HTR-8/SVneo (cell line): ENCODE measurements at places on chromosomes 1 and 21.

- peak; percentile 26 for DNase-seq
Measured at GRCh38 chr1:217911908-217912307, 280.8 kb downstream of the SPATA17 start.

DNA sequence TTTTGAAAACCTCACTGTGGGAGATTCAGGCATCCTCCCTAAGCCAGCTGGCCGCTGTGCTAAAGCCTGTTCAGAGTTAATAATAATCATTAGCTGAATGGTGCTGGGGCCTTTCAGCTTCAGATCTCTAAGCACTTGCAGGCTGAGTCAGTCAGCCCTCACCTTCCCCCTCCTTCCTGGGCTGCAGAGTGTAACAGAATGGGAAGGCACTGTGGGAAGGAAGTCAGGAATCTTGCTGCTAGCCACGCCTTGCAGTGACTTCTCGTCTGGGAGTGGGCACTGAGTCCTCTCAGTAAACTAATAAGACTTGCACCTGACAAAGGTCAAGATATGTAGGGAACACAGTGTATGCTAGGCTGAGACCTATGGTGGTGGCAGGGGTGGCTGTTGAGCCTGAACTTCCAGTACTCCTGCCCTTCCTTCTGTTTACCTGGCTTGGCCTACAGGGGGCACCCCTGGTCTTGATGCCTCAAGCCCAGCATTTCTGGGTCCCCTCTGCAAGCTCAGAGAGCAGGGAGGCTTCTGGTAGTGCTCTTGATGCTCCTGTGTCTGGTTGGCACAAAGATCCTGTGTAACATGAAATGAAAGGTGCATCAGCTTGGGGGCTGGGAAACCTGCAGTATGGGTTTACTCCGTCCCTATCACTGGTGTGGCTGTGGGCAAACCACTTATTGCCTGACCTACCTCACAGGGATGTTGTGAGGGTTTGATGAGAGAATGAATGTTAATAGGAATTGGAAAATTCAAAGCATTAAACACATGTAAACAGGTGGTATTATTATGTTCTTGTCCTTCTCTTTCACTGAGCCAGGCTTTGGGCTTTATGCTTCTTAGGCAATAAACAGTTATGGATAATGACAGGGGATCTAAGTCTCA lies 6.0 kb downstream of the CYB561D1 start:
- DNase-seq, result no peak

GRCh38 chr1:215777370-215777925 lies 210.3 kb downstream of the KCTD3 start:
- DNase-seq, result no peak

DNA sequence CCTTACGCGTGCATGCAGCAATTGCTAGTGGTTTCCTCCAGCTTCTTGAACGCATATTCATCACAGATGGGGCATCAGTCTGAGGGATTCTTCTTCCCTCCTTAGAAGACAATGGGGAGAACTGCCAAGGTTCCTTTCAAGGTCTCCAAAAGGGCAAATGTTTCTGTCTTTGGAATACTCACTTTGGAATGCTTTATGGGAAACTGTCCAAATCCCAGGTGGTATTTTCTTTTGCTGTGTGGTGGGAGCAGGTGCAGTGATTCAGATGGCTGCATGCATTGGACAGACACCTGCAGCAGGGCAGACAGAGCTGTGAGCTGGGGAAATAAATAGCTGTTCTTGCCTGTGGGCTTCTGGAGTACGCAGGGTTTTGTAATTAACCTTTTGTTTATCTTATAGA lies 40.5 kb downstream of the URB2 start:
- no peak for DNase-seq

- no peak for DNase-seq
Measured at GRCh38 chr1:115678141-115678540, 36.4 kb downstream of the VANGL1 start.

- no peak for DNase-seq
Measured at GRCh38 chr1:209767706-209768105, 11.9 kb downstream of the TRAF3IP3 start.

- DNase-seq, result no peak
Measured at GRCh38 chr1:150261367-150261766, 3.8 kb downstream of the CA14 start.

- peak; percentile 37 for DNase-seq
Measured at GRCh38 chr1:205440476-205441317, 15.1 kb downstream of the BLACAT1 start.

GRCh38 chr1:84753516-84754385 lies 63.5 kb upstream of the SSX2IP start:
- peak; percentile 67 for DNase-seq

DNA sequence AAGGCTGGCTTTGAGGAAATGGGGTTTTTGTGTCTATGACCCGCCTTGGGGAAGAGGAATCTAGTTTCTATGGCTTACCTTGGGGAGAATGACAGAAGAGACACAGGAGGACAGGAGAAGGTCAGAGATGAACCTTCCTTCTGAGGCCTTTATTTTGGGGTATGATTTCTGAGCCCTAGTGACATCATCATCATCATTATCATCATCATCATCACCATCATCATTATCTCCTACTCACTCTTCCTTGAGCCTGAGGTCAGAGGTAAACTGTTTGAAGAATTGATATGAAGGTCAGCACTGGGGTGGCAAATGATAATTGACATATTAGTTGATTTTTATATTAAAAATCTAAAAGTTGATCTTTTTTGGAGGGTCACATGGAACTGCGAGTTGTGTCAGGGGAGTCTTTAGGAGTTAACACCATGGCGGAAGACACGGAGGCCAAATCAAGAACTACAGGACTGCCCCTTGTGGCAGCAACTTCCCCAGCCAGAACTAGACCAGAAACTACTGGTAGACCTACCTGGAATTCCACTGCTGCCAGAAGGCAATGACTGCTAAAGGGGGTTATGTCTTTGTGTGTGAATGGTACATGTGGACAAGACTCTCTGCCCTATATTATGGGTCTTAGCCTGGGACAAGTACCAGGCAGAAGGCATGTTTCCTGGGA lies 49.8 kb upstream of the WLS start:
- no peak for DNase-seq

DNA sequence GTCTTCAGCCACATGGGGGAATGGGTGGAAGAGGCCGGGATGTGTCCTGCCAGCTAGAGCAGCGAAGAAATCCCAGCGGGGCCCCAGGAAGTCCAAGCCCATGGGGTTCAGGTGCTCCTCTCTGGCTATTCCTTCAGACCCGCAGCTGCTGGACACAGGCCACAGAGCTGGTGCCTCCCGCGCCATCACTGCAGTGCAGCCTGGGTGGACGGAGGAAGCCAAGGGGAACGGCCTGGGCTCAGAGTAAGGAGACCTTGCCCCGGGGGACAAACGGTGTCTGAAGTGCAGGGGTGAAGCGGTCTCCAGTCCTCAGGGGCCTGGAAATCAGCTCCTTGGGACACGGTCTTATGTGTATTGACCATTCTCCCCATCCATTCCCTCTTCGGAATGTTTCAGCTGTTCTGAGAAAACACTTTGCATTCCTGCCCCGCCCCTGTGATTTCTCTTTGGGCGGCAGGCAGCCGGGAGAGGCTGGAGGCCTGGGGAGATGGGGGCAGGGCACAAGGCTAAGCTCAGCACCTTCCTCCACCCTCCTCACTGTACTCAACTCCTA lies 18.4 kb downstream of the MTHFR start:
- no peak for DNase-seq

DNA sequence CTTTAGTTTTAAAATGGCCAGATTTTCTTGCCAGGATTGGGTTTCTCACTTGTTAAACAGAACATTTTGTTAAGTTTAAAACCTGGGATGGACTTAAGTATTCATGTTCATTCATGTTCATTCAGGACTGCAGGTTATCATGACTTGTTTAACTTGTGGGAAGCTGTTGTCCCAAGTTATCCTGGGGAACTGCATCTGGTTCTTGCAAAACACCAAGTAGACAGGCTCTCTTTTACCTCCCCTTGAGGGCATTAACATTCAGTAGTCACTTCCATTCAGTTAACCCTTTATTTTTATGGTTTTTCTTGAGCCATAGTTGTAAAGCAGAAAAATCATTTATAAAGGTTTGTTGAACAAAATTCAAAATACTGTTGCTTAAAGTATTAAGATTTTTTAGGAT lies 8.1 kb downstream of the SOD1 start:
- DNase-seq, result no peak

GRCh38 chr1:2300851-2301606 lies 72.9 kb downstream of the SKI start:
- DNase-seq, result no peak

GRCh38 chr1:156475568-156476500 lies 24.7 kb downstream of the MEF2D start:
- DNase-seq, result no peak

GRCh38 chr1:10473145-10473765 lies 926 bp upstream of the DFFA start:
- no peak for DNase-seq

GRCh38 chr21:28220680-28221079 lies 772.0 kb downstream of the LTN1 start:
- DNase-seq, result no peak

DNA sequence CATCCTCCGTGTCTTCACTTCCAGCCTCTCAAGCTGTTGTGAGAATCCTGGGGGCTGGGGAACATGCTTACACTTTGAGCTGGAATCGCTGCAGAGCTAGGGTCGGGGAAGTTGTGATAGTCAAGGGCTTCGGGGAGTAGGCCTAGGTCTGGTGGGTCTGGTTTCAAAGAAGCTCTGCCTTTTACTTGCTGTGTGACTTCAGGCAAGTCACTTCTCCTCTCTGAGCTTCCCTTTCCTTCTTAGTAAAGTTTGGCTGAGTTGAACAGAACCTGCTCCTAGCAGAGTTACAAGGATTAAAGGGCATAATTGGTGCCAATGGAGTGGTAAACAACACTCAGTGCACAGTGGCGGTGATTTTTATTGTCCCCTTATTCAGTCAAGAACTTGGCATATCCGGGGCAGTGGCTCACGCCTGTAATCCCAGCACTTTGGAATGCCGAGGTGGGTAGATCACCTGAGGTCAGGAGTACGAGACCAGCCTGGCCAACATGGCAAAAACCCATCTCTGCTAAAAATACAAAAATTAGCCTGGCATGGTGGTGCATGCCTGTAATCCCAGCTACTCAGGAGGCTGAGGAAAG lies 25.7 kb downstream of the ARHGEF19 start:
- DNase-seq, result no peak

DNA sequence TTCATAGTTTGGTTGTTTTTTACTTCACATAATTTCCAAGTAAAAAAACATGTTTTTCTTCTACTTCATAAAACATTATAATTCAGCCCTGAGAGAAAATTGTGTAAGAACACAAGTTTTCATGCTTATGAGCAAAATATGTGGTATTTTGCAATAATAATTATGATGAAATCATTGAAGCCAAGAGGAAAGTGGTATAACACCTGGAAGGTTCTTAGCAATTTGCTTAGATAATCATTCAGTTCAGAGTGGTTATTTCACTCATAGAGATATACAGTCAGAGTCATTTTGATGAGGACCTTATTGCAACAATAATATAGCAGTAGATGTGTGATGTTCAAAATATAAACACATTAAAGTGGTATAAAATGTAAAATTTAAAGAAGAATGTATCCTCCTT lies 94.5 kb downstream of the PLPPR4 start:
- DNase-seq, result no peak

- no peak for DNase-seq
Measured at GRCh38 chr1:211066781-211067384, 67.1 kb downstream of the KCNH1 start.

- DNase-seq, result no peak
Measured at GRCh38 chr1:205963352-205964155, 20.3 kb upstream of the SLC26A9 start.

- peak; percentile 38 for DNase-seq
Measured at GRCh38 chr1:216464489-216464888, 41.2 kb upstream of the USH2A start.

DNA sequence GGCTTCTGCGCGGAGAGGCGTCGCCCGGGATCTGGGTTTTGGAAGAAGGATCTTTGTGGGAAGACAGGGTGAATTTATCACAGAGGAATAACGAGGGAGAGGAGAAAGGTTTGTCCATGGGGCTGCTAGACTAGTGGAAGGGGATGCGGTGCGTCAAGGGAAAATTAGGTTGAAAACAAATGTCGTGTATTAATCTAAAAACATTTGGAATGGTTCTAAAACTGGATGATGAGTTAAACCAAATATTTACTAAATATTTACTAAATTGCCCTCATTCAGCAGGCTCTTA lies 647 bp downstream of the RO60 start:
- DNase-seq, result no peak

- no peak for DNase-seq
Measured at GRCh38 chr21:29490016-29490415, 191.3 kb downstream of the BACH1 start.

DNA sequence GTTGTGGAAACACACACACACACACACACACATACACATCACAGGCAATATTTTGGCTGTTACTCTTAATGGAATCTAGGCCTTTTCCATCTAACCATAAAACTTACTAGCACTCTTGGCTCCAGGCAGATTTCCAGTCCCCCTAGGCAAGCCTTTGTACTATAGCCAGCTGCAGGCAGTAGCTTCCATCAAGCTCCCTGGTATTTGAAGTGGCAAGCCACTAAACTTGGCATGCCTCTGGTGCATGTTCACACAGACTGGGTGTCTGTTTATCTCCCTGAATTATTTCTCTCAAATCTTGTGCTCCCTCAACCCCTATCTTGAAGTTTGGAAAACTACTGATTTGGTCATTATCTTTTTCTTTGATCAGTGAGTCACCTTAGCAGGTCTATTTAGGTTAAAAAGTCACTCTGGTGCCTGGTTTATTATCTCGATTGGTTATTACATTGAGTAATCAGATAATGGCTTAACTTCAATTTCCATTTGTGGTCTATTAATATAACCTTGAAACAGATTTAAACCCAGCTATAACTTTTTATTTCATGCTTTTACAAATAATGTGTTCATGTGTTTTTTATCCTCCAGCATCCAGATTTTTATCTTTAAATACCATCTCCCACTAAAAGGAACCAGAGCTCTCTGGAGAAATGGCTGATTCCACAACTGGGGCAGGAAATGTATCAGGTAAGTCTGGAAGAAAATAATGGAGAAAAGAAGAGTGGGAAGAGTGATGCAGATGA lies 2.7 kb upstream of the RBM15 start:
- DNase-seq, result no peak

DNA sequence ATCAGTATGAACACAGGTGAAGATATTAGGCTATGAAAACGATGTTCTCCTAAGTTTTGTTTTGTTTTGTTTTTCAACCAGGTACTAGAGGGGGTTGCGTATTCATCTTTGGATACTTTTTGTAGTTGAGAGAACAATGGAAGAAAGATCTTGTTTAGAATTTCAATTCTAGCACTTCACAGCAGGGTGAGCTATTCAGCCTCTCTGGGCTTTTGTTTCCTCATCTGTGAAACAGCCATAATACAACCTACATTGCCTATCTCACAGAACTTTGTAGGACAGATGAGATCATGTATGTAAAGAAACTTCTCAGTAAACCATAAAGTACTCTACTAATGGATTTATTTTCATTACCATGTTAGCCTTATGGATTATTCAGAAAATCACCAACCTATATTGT lies 199.5 kb downstream of the GPATCH2 start:
- no peak for DNase-seq

DNA sequence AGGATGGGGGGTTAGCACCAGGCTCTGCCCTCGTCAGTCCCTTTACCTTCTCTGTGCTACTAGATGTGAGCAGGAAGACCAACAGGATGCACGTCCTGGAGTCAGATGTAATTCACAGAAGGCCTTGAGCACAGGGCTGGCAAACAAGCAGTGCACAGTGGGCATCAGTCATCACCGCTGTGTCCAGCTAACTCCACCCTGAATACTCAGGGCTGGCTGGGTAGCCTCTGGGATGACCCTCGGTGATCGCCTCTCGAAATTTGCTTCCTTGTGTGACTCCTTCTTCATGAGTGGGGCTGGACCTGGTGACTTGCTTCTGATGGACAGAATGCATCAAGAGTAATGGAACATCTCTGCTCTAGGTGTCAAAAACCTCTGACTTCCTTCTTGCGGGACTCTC lies 92.2 kb upstream of the TMPRSS2 start:
- DNase-seq, result no peak
